NCI-H2081 (cell line): ENCODE measurements at places on chromosomes 12 and 14.

DNA sequence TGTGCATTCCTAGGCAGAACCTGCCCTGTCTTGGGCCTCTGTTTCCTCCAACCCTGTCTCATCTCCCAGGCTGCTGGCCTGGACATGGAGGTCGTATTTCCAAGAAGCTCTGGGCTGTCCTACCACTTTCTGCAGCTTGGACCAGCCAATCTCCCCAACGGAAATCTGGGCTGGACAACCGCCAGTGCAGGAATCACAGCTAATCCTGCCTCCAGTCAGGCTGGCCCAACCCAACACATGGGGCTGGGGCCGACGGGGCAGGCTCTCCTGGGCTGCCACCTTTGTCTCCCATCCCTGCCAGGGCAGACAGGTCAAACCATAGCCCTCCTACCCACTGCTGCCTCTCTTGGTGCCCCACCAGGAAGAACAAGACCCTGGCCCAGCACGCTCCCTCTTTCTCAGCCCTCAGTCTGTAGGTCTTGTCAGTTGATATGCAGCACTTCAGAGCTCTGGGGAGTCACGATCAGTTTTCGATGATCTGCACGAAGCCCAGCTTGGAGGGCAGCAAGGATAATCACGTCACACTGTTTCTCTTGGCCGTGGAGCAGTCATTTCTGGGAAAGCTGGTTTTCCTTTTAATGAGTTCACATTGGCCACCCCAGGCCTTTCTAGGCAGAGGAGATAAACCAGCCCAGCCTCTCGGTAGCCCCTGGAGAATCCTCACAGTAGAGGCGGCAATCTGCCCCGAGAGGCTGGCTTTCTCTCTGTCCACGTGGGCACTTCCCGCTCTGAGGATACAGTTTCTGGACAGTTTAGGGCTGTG is 195.2 kb upstream of the PRMT8 start:
- DNase-seq, result no peak

GRCh38 chr14:96102081-96102856 is 63.1 kb downstream of the C14orf132 start:
- no peak for DNase-seq

DNA sequence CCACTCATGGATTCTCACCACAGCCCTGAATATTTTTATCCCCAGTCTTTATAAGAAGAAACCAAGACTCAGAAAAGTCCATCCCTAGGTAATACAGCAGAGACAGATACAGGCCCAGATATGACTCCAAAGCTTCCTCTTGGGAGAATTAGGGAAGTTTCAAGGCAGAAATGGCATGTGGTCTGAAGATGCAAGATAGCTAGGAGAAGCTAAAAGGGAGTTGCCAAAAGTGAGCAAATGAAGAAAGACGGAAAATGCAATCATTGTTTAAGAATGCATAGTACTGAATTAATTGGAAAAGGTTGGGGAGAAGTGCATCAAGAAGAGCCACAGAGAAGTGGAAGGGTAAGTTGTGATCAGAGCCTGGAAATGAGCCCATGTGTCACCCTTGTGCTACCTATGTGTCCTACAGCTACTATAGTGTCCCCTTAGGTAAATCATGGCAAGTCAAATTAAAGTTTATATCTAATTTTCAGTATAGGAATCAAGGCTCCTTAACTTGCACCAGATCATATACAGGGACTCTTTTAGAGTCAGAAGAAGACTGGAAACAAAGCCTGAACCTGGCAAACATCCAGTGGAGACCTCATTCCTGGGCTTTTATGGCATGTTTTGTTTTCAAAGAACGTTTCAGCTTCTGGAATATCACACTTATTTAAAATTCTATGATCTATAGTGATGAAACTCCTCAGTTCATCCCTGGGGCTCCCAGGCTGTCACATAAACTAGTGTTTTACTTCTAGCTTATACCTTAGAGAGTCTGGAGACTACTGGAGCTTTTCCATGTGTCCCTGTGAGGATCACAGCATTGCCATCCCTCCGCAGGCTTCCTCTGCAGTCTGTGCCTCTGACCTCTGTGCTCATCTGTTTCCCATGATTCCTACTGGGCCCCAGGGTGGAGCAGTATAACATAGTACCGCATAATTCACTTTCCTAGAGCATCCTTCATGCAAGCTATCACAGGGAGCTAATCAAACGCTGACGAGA is 189.0 kb upstream of the CDKN3 start:
- DNase-seq, result no peak

GRCh38 chr12:29148596-29148910 is 525 bp upstream of the FAR2 start:
- no peak for DNase-seq

DNA sequence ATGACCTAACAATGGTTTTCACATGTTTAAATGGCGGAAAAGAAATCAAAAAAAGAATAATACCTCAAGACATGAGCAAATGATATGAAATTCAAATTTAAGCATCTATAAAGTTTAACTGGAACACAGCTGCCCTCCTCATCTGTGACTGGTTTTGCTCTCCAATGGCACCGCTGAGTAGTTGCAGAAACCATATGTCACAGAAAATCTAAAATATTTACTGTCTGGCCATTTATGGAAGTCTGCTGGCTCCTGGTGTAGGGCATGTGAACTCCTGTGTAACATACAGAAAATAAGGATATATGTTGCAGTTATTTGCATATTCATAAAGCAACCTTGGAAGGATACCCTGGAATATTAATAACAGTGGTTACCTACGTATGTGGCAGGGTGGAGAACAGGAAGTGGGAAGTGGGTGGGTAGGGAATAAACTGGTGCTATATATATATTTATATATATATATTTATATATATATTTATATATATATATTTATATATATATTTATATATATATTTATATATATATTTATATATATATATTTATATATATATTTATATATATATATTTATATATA is 48.4 kb downstream of the LTBP2 start:
- no peak for DNase-seq

DNA sequence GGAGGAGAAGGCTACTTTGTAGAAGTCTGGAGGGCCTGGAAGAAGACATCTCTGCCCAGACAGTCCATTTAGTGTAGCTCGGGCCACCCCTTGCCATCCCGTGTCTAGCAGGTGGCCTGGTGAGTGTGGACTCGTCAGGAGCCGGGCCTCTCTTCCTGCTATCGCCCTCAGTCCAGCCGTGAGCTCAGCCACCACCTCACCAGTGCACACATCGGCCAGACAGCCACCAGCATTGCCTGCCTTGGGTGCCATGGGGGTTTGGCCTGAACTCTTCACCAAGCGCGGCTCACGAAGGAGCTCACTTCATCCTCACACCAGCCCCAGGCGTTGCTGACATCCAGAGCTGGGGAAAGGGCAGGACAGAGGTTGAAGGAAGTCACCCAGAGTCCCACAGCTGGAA is 19.6 kb upstream of the TRAF3 start:
- DNase-seq, result no peak

DNA sequence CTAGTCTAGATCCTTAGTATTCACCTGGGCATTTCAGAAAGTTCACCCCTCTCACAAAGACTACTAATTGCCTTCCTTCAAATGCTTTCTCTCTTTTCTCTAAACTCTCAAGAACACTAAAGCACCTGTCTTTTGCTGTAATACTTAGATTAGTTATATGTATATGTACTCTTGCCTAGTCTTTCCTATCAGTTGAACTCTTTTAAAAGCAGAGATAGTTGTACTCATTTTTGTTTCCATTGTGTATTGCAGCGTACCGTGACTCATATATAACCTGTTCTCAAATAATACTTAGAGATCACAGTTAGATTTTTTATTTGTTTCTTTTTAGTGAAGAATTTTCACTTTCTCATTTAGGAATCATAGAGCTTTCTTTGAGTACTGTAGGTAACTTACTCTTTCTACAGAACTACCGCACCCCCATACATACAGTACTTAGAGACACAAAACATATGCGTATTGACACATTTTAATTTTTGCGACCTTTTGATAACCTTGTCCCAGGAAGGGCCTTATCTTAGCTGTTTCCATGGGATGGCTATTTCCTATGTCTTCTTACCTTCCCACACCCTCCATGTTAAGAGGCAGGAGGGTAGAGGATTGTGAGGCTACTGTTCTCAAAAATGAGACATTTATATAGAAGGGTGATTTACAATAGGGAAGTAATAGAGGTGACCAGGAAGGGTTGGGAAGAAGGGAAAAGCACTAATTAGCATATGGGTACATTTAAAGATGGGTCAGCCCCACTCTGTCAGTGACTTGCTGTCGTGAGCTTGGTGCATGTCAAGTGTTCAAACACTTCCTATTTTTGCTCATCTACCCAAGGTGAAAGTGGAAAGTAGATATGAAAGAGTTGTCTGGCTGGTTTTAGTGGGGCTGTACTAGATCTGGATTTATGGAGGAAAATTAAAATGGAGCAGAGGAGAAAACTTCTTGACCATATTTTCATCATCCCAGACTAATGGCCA is 74.3 kb downstream of the PLEKHA5 start:
- DNase-seq, result no peak

DNA sequence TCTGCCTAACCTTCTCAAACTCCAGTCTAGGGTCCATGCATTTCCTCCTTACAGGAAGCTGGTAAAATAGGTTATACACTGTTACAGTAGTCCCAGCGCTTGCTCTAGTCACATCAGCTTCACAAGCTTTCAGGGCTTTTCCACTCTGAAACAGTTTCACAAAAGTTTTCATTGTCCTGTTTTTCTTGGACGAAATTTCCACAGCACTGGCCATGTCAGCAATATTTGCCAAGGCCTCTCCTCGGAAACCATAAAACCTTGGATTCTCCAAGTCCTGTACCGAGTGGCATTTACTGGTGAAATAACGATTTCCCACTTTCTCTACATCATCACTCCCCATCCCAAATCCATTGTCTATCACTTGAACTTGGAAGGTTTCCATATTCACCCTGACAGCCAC is 2.1 kb downstream of the MLH3 start:
- no peak for DNase-seq

- no peak for DNase-seq
Observed at GRCh38 chr12:3836641-3837040, 36.6 kb downstream of the PARP11 start.

GRCh38 chr14:106622200-106622745 is 1095.9 kb downstream of the TMEM121 start:
- no peak for DNase-seq

DNA sequence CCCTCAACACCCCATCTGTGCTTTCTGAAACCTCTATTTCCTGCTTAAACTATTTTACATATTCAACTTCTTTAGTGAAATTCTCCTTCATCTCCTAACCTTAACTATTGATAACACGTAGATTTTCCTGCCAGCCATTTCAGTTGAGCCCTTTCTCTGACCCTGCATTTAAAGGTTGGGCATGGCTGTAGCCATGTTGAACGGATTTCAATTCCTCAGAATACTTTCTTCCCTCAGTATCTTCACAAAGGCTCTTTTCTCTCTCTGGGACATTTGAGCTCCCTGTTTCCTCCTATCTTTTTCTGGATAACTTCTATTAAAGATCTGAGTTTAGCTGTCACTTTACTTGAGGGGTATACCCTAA is 1.2 kb downstream of the PPHLN1 start:
- DNase-seq, result no peak

DNA sequence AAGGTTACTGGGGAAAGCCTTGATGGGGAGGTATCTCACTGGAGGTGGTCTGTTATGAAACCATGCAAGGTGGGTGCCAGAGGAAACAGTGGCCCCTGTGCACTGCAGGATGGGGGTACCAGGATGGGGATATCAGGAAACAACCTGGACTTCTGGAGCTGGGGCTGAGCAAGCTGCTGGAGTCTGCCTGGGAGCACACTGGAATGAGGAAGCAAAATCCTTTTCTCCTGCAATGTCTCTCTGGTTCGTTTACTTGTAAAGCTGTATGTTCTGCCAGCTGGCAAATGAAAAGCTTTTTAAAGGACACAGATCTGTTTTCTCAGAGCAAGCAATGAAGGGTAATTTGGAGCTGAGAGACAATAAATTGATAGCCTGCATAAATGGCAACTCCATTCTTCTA is 23.2 kb upstream of the SERPINA1 start:
- no peak for DNase-seq

- DNase-seq, result no peak
Observed at GRCh38 chr12:26009593-26009992, 51.1 kb downstream of the RASSF8 start.
